ENCODE measurements at places on chromosomes 5 and 9.

- DNase-seq, result no peak
Observed at GRCh38 chr5:14006823-14007520, 62.5 kb upstream of the DNAH5 start.

GRCh38 chr5:144004146-144004545 lies 166.3 kb downstream of the YIPF5 start:
- no peak for DNase-seq

GRCh38 chr5:66558560-66558959 lies 37.6 kb upstream of the MAST4 start:
- DNase-seq, result no peak

DNA sequence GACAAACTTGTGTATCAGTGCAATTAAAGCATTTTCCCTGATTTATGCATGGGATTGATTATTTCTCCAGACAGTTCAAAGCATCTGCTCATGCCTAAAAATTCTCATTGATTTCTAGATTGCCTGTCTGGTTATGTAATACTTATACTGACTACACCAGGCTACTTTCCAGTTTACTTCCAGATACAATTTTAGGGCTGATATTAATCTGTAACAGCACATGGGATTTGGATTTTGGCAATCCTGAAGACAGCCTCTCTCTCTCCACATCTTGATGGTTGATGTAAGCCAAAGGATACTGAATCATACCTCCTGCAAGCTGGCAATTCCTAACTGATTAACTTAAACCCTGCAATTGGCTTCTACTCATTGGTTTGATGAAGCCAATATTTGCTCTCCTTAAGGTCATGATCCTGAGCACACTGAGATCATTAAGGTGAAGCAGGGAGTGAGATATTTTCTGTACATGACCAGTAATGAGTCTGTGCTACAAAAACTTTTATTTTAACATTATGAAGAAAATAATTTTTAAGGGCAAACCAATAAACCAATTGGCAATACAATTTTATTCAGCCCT lies 25.7 kb upstream of the FBXL7 start:
- no peak for DNase-seq

GRCh38 chr5:56090793-56091460 lies 96.2 kb upstream of the IL6ST start:
- DNase-seq, result no peak

DNA sequence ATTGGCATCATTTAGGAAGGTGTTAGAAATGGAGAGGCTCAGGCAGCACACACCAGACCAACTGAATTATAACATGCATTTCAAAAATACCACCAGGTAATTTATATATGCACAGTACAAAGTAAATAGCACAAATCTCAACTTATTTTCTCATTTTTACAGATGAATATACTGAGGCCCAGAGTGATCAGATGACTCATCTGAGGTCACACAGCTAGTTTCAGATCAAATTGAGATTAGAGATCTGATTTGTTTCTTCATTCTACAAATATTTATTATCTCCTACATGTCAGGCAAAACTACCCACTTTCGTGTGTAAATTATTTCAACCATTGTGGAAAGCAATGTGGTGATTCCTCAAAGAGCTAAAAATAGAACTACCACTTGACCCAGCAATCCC lies 507.1 kb downstream of the TLE4 start:
- DNase-seq, result no peak

All from RWPE1 (cell line).